ENCODE measurements at places on chromosomes 11 and 22.

DNA sequence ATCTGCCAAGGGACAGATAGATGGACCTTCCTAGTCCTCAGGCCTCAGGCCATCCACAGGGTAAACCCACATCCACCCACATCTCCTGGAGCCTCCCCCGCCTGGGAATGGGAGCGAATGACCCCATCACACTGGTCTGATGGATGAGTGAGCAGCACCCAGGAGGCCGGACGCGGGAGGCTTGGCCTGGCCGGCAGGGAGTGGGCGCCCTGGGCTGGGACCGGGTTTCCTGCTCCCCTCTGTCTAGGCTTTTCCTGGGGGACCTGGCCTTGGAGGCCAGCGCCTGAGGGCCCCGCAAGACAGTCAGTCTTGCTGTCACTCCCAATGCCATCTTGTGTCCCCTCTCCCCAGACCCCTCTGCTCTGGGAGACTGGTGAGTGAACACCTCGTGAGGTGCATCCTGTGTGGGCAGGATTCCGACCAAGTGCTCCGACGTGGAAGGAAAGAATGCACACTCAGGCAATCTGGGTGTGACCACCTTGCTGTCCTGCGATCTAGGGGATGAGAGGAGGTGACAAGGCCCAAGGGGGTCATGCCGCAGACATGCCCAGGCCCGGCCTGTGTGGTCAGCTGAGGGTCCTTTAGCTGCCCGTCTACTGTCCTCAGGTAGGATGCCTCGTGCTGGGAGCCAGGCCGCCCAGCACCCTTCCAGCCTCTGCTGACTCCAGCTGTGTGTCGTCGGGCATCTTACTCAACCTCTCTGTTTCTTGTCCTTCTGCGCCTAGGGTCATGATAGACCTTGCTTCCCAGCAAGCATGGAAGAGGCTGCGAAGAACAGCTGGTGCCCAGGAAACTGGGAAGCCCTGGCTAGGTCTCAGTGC lies 26.5 kb upstream of the WNT7B start:
- no peak for DNase-seq

DNA sequence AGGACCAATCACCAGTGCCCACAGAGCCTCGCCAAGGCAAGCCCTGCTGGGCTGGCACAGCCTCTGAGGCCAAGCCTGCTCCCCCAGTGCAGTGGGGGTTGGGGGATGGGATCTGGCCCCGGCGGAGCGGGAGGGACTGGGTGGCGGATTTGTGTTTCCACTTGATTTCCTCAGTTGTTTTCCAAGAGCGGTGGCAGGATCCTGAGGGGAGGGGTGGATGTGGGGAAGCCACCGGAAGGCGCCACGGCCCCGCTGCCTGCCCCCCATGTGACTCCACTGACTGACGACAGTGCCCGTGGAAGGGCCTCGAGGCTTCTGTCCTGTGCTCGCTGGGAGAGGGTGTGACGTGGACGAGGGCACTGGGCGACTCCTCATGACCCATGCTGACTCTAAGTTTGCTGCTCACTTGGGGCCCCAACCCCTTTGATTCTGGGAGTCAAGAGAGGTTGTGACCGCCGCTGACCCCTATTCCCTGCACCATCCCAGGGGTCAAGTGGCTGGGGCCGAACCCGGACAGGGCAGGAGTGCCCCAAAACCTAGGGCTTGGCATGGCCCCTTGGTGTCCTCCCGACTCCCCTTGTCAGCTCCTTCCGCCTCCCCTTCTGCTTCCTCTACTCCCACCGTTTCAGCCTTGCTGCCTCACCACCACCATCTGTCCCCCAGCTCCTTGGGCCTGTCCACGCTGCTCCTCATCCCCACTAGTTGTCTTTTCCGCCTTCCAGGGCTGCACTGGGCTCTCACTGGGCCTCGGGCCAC lies 23.5 kb upstream of the PICK1 start:
- no peak for DNase-seq

DNA sequence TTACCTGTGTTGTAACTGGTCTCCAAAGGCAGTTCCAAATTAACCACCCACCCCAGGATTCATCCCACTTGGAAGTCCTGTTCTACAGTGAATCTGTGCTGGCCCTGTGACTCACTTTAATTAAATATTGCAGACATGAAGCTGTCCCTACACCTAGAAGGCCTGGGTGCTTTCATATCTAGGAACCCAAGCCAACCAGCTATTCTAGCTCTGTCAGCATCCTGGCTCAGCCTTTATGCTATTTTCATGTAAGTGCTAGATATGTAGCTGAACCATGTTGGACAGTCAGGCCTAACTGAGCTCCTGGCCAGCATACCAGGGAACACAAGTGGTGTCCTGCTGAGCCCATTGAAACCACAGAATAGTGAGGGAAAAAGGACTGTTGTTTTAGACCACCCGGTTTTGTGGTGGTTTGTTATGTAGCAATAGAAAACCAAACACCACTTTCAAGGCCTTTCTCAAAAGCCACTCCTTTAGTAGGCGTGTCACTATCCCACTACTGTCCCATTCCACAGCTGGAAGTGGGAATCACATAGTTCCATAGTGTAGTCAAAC lies 30.3 kb downstream of the CNTF start:
- no peak for DNase-seq

GRCh38 chr11:61516675-61517572 lies 8.4 kb downstream of the LRRC10B start:
- peak; percentile 72 for DNase-seq

DNA sequence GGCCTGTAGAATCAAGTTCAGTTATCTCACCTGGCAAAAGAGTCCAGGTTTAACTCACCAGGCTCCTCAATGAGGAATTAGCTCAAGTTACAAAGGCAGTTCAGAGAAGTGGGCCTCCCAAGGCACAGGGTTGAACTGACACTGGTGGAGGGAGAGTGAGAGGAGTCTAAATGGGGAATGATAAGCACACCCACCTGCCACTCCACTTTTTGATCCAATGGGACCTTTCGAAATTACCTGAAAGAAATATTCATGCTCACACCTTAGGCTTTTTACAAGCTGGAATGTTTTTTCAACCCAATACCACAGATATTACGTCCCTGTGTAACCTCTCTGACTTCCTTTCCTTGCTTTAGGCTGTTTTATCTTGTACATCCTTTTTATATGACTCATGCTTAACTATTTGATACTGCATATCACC lies 642.7 kb upstream of the TENM4 start:
- DNase-seq, result no peak

DNA sequence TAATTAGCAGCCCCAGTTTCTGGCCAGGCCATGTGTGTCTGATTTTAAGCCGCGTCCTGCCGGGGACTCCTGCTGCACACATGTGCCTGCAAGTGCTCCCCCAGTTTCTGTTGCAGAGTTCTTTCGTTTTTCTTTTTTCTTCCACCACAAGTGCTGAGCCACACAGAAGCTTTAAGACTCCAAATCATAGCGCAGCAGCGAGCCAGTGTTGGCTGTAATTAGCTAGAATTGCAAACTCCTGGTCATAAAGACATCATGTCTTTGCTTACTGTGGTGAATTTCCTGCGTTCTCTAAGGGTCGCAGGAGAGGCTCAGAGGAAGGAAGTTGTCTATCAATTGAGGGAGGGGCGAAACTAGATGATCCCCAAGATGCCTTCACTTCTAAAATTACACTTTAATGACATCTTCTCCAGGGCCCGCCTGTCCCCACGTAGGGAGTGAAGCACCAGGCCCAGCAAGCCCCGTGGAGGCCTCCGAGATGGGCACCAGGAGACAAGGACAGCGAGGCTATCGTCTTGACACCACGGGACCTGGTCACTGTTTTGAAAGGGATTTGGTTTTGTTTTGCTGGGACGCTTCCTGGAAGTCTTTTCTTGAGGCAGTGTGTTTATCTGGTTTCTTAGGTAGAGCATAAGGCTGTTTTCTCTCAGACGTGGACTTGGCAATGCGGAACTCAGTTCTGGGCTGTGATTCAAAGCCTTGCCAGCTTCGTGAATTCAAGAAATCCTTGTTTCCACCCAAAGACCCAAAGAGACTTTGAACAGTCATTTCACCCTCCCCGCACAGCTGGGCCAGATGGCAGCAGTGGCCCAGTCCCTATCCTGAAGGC lies 71.8 kb downstream of the UBASH3B start:
- no peak for DNase-seq

GRCh38 chr11:114166897-114167323 lies 107.4 kb downstream of the ZBTB16 start:
- DNase-seq, result no peak

DNA sequence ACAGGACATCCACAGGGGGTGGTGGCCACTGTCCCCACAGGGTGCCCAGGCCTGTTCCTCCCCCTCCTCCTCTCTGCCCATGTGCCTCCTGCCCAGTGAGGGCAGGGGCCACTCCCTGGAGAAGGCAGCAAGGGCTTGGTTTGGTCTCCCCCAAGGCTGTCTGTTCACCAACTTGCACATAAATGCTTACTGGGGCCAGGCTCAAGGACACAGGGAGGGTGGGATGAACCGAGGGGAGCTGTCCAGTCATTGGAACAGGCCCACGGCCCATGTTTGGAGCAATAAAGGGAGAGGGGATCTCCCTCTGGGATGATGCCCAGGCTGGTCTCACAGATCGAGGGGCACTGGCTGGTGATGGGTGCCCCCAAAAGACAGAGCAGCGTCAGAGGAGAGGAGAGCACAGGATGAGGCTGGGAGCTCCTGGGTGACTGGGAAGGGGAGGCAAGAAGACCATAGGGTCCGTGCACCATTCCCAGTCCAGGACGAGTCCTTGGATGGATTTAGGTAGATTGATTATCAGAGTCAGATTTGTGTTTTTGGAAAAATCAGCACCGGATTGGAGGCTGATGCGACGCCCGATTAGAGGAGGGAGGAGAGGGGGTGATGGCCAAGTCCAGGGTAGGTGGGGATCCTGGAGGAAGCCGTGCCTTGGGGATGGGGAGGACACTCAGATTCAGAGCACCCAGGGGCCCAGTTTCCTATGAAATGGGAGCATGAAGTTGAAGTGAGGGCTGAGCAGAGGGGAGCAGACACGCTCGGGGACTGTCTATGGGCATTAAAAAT lies 1.1 kb downstream of the IGLL5 start:
- DNase-seq, result no peak

- no peak for DNase-seq
Observed at GRCh38 chr22:37155971-37156370, 6.3 kb upstream of the IL2RB start.

DNA sequence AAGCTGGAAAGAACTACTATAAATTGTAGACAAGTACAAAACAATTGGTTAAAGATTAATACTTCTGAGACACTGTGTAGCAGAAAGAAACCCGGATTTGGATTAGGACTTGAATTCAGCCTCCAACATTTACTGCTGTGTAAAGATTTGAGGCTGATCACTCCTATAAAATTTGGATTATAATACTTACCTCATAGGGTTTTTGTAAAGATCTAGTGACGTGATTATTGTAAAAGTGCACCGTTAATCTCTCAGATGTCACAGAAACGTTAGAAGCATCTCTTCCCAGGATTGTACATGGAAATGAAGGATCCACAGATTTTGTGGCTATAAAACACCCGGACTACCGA lies 323 bp upstream of the HIKESHI start:
- DNase-seq, result no peak

DNA sequence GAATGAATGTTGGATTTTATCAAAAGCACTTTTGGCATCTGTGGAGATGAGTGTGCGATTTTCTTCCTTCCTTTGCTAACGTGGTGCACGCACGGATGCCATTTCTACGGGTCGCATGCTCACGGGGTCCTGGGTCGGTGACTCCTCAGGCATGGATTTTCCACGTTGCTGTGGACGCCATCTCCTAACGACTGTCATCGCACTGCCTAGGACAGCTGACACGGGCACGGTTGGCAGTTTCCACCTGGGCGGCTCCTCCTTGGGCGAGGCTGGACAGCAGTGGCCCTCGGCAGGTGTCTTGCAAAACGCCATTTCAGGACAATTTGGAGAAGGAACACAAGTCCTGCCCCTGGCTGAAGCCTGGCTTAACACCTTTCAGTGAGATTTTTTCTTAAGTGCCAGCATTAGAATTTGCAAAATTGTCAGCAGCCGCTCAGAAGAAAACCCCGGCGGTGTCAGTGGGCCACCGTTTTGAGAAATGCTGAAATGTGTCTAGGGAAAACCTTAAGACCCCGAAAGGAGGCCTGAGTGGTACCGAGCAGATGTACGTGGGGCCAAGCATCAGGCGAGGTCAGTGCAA lies 34.7 kb upstream of the TOLLIP start:
- DNase-seq, result no peak

- no peak for DNase-seq
Observed at GRCh38 chr11:6615046-6615445, 3.0 kb upstream of the TAF10 start.

- DNase-seq, result no peak
Observed at GRCh38 chr11:103608566-103608965, 427.9 kb upstream of the DDI1 start.

DNA sequence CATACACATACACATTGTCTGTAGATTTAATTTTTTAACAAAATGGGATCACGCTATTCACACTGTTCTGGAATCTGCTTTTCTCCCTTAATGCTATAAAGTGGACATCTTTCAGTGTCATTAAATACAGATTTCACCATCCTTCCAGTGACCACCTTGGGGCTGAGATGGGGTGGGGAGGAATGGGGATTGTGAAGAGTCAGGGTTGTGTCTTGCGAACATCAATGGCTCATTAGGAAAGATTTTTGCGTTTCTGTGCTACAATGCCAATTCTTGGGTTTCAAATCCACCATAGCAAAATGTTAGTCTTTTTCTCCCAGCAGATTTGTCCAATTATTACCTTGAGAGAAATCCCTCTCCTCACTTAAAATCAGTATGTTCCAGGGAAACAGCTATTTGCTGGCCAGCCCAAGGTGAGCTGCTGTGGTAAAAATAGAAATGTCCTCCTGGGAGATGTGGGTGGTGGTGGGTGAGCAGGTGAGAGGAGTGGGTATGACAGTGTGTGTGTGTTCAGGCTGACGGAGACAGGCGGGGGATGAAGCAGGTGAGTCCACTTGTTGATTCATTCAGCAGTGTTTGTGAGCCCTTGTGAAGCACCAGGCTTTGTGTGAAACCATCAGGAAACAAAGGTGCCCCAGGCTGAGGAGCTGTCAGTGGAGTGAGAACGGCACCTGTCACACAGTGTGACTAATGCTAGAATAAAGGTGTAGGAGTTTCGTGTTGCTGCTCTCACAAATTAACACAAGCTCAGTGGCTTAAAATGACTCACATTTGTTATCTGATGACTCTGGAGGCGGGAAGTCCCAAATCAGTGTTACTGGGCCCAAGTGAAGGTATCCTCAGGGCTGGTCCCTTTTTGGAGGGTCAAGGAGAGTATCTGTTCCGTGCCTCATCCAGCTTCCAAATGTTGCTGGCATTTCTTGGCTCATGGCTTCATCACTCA lies 1.7 kb upstream of the CBX6 start:
- peak; percentile 40 for DNase-seq

Data from activated CD8-positive, alpha-beta memory T cell treated with anti-CD3 and anti-CD28 coated beads for 48 hours (primary cell).